ENCODE measurements at places on chromosomes 6 and 20.

- no peak for DNase-seq
Observed at GRCh38 chr6:132147530-132148011, 196.4 kb upstream of the CCN2 start.

- no peak for DNase-seq
Observed at GRCh38 chr6:169692516-169692915, 9.3 kb downstream of the WDR27 start.

- no peak for DNase-seq
Observed at GRCh38 chr6:87421576-87421975, 13.8 kb downstream of the CFAP206 start.

DNA sequence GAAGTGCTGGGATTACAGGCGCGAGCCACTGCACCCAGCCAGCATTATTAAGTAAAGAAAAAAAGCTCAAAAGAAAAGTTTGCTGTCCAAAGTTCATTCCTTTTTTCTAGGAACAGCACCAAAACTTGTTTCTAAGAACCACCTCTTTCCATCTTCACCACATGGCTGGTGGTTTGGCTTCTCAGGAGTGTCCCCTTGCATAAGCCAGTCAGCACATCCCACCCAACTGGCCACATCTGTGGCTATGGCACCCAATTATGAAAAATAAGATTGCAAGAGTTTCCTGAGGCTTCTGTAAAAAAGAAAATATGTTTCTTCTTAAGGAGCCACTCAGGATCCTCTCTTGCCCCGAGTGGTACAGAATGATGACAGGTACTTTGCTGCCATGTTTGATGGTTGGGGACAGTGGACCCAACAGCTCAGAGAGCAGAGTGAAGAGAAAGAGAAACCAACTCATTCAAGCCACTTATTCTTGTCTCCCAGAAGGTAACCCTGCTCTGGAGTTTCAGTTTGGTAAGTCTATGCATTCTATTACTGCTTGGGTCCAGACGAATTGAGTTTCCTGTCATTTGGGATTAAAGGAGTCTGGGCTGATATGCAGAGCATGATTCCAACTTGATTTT is 65.3 kb downstream of the PSMB1 start:
- no peak for DNase-seq

DNA sequence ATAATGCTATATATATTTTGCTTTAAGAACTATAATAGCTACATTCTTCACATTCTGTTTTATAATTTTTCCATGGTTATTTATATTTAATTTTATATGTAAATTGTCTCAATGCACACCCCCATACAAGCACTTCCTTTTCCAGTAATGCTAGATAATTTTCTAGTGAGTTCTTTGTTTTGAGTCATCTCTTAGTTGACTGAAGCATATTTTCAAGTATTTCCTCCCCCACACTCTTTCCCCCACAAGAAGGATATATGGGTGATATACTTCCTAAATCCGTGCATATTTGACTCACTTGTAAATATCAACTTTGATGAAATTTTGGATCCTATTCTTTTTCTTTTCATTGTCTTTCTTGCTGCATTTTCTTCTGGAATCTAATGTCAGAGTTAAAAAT is 82.1 kb upstream of the SRSF6 start:
- DNase-seq: no peak

DNA sequence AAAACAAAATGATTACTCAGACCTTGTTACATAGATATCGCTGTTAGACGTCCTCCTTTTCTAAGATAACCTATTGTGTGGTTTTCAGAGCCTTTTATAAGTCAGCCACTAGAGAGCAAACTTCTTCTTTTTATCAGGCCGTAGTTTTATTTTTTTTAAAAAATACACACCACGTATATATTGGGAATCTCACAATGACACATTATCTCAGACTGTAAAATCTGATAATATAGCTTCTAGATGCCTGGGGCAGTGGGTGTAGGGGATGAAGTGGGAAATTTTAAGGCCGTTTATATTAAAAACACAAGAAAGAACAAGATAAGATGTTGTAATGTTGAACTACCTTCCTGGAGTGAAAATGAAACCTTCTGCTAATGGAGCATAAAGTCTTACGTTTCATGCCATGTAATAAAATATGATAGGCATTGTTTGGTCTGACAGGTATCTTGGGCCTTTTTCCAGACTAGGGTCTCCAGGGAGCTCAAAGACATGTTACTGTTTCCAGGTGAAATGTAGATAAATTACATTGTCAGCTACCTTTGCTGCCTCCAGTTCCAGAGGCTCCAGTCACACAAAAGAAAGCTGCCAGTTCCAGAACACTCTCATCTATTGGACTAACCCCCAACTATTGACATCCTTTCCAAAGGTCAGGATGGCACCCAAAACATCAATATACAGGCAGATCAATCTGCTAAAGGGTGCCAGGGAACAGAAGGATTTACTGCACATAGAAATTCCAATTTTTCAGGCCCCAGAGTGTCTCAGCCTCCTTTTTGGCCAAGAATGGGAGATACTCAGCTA is 130.2 kb upstream of the AKIRIN2 start:
- DNase-seq: no peak

DNA sequence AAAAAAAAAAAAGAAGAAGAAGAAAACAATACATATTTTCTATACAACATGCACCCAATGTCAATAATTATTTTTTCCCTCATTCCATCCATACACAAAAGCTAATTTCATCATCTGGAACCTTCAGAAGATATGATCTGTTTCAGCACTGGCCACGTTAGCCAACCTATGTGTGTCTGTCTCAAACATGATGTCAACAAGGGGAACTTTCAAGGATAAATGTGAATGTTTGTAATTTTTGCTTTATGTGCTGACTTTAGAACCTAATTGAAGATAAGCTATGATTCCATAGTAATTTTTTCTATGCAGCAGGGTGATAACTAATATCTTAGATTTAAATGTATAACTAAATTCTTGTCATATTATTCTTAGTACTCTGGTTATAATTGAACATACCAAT is 37.9 kb downstream of the IPCEF1 start:
- no peak for DNase-seq

DNA sequence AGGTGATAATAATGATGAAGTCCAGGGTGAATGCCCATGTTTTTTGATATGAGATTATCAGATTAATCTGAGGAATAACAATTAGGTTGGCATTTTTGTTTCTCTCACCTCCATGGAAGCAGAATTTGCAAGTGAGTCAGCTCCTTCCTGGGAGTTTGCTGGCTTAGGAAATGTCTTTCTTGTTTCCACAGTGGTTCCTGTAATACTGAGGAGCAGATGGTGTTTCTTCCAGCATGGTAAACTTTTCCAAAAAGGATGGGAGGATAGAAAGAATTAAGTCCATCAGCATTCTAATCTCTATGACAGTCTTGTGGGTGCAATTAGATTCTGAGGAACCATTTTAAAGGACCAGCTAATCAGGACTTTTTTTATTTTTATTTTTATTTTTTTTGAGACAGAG is 40.5 kb downstream of the SNAP25 start:
- DNase-seq: no peak

GRCh38 chr6:166268431-166268830 is 39.8 kb downstream of the PRR18 start:
- DNase-seq: no peak

- DNase-seq: no peak
Observed at GRCh38 chr20:24546232-24546892, 76.9 kb downstream of the SYNDIG1 start.

GRCh38 chr20:1934721-1935573 is 39.7 kb downstream of the SIRPA start:
- DNase-seq: no peak

DNA sequence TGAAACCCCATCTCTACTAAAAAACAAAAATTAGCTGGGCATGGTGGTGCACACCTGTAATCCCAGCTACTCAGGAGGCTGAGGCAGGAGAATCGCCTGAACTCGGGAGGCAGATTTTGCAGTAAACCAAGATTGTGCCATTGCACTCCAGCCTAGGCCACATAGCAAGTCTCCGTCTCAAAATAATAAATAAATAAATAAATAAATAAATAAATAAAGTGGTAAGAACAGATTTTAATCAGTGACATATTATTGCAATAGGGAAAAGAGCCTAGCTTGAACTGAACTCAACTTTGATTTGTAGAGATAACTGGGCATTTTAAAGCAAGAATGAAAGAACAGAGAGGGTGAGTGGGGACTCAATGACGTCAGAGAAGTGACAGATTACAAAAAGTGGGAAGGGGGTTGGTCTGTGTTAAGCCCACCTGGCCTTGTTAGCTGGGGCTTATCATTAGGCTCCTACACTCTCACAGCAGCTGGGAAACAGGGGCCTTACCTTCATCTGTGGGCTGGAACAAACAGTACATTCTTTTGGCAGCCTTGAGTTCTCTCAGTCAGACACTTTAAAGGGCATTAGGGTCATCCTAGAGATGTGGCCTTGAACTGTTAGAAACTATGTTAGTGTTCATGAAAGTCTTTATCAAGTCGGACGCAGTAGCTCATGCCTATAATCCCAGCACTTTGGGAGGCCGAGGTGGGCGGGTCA is 24.5 kb upstream of the KIFC1 start:
- no peak for DNase-seq

- no peak for DNase-seq
Observed at GRCh38 chr6:112149719-112150263, 62.4 kb downstream of the FAM229B start.

DNA sequence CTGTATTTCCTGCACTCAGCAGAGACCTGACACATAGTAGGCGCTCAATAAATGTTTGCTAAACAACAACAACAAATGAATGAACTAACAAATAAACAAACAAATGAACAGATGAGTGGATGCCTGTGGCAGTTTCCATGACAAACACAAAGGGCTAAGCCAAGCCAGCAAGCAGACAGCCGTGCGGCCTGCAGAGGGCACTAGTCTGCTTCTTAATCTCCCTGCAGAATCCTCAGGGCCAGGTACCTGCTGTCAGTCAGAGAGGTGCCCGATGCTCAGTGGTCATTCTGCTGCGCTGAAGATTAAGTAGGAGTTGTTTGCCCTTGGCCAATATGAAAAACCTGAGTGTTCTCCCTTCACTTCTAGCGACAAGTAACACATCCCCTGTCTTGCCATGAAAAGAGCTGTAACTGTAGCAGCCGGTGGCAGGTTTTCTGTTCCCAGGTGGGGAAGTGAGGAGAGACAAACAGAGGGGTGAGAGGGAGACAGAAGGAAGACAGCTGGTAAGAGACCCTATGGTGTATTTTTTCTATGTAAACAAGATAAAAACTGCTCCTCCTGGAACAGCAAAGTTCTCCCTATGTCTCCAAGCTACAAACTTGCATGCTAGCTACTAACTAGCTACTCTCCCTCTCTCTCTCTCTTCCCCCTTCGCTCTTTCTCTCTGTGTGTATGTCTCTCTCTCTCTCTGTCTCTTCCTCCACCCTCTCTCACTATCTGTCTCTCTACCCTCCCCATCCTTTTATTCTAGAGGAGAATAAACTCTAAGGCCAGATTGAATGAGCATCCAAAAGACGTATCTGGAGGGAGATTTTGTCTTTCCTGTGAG is at the start of gene MC3R:
Gene MC3R (plus strand): TSS at position 779 of the 829 bp plus-strand sequence. CDS start 112 bp downstream, outside the sequence.
- peak; percentile 32 for DNase-seq

DNA sequence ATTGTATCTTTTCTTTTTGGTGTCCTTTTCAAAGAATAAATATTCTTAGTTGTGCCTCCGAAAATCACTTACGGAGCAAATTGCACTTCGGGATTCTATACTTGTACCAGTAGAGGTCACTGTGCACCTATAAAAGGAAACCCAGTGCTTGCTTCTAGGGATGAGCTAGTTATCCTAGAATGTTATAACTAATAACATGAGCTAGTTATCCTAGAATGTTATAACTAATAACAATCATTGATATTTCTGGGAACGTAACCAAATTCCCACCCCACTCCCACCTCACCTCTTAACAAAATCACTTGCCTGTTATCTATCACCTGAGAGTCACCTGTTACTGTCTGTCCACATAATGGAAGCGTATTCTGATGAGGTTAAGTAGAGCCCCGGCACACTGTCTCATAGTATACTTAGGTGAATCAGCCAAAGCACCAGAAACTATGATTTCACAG is 126.9 kb upstream of the TIAM2 start:
- DNase-seq: no peak

GRCh38 chr6:17932330-17932852 is 55.0 kb downstream of the KIF13A start:
- DNase-seq: no peak

DNA sequence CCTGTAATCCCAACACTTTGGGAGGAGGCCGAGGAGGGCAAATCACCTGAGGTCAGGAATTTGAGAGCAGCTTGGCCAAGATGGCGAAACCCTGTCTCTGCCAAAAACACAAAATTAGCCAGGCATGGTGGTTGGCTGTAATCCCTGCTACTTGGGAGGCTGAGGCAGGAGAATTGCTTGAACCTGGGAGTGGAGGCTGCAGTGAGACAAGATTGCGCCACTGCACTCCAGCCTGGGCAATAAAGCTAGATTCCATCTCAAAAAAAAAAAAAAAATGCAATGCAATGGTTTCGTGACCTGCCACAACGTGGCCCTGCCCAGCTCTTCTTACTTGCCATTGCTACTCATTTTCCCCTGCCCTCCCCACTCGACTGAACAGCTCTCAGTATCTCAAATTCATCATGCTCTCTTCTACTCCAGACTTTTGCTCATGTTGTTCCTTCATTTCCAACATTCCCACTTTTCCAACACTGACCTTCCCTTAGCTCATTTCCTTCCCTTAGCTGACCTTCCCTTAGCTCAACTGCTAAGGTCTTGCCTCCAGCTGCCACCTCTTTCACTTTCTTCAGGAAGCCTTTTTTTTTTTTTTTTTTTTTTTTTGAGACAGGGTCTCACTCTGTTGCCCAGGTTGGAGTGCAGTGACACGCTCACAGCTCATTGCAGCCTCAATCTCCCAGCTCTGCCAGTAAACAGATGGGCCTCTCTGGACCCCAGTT is 2.1 kb upstream of the MTHFD1L start:
- no peak for DNase-seq

DNA sequence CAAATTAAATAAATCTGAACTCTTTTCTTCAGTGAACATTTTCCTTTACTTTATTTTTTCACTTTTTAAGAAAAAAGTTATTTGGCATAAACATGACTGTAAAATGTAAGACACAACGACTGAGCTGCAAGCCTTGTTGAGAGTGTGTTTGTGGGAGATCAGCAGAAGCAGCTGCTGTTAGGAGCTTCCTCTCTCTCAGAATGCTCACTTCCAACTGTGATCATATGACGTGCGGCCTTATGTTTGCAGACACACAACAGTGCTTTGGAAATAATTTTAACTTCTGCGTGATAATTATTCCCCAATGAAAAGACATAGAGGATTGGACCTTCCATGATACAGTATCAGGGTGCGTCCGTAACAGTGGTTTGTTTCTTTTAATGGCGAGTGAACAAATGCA is 104.0 kb downstream of the ARHGAP18 start:
- no peak for DNase-seq

- DNase-seq: no peak
Observed at GRCh38 chr6:12576389-12576788, 140.2 kb upstream of the PHACTR1 start.

- no peak for DNase-seq
Observed at GRCh38 chr20:12019715-12020114, 102.0 kb downstream of the BTBD3 start.

DNA sequence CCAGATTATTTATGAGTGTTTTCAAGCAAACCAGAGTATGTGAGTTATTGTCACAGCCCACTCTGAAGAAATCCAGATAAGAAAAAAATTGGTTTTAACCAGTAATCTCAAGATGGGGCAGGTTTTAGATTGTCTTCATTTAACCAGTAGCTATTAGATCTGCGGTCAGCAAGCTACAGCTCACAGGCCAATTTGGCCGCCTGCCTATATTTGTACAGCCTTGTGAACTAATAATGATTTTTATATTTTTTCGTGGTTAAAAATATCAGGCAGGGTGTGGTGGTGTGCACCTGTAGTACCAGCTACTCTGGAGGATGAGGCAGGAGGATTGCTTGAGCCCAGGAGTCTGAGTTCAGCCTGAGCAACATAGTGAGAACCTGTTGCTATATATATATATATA is 5.0 kb downstream of the FAM209B start:
- DNase-seq: no peak
